ENCODE measurements at places on chromosomes 7 and 10.
A peak's percentile ranks its signal among the peaks of the same experiment; 100 is the strongest.

DNA sequence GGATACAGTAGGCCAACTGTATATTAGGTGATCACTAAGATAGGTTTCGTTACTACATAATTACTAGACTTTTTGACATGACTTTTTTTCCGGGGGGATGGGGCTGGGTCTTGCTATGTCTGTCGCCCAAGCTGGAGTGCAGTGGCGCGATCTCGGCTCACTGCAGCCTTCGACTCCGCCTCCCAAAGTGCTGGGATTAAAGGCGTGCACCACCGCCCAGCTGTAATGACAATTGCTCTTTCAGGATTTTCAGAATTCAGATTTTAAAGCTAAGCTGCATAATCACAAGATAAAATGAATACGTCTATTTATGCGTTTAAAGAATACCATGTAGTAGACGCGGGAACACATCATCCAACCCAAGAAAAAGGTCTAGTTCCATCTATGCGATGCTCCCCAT is 982 bp downstream of the IDI1 start:
- no peak for DNase-seq

GRCh38 chr10:58157076-58157766 is 110.5 kb downstream of the IPMK start:
- no peak for DNase-seq

DNA sequence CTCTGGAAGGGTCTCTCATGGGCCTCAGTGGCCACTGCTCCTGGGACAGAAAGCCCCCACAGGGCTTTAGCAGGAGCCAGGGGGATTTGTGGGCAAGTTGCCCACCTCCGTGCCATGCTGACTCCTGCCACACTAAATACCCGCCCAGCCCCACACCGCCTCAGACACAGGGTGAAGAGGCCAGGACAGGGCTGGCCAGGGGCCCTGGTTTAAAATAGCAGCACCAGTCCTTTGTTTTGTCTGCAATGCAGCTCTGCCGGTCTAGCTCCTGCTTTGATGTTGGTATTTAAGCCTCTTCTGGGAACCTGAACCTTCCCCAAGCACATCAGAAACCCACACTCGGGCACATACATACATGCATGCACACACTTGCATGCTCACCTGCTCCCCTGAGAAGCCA is 14.4 kb upstream of the TNRC18 start:
- DNase-seq = no peak

DNA sequence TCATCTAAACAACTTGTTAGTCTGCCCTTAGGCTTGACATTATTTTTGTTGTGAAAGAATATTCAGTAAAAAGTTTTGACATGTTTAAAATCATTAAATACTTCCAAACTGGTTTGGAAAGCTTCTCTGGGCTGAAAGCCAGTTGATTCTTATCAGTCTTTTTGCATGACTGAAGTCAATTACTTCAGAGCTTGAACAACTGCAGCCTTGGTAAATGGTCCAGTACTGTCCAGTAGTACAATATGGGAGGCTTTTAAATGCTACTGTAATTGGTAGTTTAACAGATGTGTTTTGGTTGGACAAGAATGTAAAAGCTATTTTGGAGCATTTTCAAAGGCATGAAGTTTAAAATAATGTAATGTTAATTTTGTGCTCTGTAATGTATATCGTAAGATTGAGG is 103.4 kb downstream of the SDK1 start:
- no peak for DNase-seq

GRCh38 chr7:44333911-44334733 is 8.7 kb upstream of the CAMK2B start:
- no peak for DNase-seq

DNA sequence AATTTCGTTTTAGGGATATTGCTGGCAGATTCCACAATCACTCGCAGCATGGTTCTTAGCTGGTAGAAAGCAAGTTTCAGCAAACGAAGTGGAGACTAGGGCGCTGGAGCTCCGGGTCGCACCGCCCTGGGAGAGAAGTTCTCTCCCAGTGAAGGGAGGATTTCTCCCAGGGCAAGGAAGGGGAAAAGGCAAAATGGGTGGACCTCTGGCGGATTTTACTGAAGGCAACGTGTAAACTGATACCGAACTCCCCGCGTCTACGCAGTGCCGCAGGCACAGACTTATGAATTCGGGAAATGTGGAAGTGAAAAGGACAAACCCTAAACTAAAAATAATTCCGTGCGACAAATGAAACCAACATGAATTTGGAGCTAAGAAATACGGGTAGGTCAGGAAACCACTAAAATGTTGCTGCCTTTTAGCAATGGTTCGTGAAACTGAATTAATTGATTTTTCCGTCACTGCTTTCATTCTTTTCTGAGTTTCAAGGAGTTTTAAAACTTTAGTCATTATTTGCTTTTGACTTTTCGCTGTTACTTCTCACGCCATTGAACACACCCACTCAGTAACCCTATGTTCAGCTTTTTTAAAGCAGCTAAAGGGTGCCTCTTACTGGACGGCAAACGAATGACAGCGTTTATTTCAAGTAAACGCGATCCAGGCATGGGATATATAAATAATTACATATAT is at the start of gene MYOF:
Gene MYOF (minus strand): TSS at position 190 of the 690 bp plus-strand sequence. CDS start 140 bp downstream, at position 50.
- peak; percentile 76 for DNase-seq

- no peak for DNase-seq
These were observed 7.7 kb downstream of the CASP2 start for GRCh38 chr7:143295870-143296269.

DNA sequence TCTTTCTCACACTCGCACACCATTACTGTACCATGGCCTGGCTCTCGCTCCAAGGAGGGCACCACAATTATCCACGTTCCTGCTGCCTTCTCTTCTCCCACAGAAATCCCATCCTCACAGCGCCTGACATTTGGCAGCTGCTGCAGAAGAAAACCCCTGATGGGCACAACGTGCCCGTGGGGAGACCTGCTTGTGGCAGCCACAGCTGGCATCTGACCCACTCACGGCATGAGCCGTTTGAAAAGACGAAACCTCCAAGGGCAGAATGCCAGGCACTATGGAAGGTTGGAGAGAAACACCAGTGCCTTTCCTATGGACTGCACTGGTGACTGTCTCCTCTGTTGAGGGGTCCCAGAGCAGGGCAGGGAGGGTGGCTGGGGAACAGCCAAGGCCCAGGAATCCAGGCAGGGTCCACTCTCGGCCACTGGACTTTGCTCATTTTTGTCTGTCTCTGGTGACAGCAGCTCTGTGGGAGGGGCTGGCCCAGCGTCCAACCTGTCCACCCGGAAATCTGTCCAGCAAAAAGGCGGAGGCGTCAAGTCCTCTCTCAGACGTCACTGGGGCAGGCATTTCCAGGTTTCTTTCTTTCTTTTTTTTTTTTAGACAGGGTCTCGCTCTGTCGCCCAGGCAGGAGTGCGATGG is 61.0 kb upstream of the MKRN1 start:
- no peak for DNase-seq

GRCh38 chr7:97198596-97198995 is 81.1 kb downstream of the SDHAF3 start:
- no peak for DNase-seq

DNA sequence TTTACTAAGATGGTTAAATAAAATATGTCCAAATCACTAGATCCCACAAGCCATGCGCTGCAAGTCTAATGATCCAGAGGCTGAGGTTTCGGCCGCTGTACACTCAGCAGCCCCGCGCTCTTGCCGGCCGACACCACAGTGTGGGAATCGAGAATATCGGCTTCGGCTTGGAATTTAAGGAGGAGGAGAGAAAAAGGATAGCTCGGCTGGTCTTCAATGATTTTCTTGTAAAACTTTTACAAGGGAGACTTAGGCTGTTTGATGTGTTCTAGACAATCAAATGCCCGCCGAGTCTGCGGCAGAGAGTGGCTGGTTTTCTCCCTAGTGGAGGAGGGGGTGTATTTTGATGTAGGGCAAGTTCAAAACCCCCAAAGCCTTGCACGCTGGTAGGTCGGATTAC is 118.2 kb upstream of the TCF7L2 start:
- no peak for DNase-seq

GRCh38 chr7:130263130-130263529 is 3.5 kb upstream of the CPA2 start:
- no peak for DNase-seq

GRCh38 chr7:129359638-129360037 is 74.6 kb upstream of the STRIP2 start:
- no peak for DNase-seq

DNA sequence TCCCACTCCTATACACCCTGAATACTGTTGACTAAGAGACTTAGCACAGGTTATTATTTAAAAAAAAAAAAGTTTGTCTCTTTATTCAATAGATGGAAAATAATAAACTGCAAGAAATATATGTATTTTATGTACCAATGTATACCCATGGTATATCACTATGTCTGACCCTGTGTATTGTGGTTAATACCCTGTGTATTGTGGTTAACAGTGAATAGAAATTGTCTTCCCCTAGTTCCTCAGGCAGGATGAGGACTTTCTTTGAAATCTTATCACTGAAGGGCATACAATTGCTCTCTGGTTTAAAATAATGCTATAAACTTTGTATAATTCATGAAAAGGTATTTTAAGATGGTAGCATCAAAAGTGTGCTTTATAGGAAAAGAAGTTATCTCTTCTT is 80.0 kb upstream of the TMEM106B start:
- DNase-seq = no peak

DNA sequence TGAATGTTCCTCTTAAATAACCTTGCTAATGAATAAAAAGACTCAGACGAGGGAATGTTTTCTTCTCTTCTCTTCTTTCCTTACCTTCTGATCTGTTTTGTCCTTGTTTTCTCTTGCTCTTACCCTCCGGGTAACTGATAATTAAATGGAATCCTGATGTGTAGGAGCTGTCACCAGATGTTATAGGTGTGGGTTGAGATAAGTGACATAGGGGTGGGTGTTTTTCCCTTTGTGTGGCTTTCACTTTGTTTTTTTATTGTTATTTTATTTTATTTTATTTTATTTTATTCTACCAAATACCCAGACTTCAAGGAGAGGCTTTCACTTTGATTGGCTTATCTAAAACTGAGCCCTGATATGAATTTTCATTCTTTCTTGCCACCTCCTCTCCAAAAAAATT is 25.5 kb downstream of the ANLN start:
- no peak for DNase-seq

- no peak for DNase-seq
These were observed 6.8 kb upstream of the GJD4 start for GRCh38 chr10:35598379-35598778.

DNA sequence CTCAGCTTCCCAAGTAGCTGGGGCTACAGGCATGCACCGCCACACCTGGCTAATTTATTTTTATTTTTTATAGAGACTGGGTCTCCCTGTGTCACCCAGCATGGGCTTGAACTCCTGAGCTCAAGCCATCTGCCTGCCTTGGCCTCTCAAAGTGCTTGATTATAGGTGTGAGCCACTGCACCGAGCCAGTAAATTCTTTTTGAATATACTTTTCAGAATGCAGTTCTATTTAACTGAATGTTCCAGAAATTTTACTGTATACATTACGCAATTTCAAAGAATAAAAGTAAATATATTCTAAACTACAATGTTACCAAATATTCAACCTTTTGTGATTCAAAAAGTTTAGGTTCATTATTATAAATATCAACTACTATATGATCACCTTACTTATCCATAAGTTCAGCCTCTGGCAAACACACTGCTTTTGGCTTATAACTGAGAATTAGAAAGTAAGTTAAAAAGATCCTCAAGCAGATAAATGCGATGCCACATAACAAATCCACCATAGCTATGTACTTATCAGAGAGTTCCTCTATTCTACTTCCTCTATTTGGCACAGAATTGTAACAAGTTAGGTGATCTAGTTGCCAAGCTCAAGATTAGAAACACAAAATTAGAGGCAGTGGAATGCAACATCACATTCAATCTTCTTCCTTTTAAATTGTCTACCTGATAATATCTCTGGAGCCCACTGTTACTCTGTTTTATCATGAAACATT is 118.2 kb downstream of the ANK3 start:
- no peak for DNase-seq

- DNase-seq = no peak
These were observed 98.0 kb upstream of the FAM171A1 start for GRCh38 chr10:15469111-15469510.

DNA sequence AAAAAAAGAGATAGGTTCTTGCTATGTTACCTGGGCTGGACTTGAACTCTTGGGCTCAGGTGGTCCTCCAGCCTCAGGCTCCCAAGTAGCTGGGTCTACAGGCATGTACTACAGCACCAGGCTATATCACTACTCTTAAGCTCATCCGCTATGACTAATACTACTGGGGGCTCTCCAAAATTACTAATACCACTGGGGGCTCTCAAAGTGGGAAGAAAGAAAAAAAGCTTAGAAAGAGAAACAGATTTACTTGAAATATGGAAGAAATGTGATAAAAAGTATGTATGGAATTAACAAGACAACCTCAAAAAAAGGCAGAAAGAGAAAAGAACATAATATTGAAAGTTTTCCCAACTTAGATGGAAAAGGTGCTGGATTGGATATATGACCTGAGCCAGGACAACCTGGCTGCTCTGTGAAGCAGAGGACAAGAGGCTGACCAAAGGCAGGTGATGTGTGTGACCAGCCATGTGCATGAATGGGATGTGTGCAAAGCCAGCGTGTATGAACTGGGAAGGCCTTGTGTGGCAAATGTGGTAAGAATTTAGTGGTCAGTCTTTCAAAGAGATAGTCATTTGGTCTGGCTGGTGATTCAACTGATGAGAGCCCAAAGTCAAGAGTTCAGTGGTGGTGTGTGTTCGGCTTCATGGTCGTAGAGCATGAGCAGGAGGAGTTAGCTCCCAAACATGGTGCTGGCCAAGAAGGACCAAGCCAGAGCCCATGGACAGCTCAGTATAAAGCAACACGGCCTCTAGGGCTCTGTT is 232.4 kb upstream of the KLF14 start:
- DNase-seq = no peak

DNA sequence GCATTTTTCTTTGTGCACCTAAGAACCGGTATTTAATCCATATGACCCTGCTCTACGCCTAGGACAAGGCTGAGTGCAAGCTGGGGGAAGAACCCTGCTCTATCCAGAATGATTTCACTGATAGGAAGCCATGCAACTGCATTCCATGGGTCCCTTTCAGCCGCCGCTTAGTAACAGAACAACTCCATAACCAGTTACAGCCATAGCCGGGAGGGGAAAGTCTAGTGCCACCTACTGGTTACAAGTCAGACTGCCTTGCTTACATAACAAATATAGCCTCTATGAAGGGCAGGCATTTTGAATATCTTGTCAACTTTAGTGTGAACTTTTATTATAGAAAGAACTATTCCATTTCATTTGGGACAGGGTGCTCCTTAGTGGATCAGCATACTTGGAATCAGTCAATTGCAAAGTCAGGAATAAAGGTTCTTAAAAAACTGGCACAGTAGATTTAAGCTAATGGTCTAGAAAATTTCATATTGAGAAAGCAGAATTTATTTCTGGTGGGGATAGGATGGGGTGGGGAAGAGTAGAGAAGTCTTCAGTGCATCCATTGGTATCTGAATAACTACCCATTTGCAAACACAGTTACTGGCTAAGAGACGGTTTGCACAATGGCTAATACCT is 521.7 kb downstream of the ADRA2A start:
- peak; percentile 52 for DNase-seq
